ENCODE measurements at places on chromosomes 3 and 15.

DNA sequence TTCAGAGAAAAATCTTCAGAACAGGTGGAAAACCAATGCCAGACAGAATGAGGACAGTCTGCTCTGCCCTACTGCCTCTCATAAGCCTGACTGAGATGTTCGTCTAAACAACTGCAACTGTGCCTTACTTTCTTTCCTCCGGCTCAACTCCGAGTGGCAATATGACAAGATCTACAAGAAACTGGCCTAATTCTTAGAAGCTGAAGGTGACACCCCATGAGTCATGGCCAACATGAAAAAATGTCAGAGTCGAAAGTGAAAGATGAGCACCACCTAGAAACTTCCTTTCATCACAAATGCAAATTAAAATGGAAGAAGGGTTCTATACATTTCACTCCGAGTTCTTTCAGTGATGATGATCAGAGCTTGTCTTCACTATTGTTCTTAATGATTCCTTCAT lies 12.9 kb downstream of the PCYT1A start:
- DNase-seq = no peak

DNA sequence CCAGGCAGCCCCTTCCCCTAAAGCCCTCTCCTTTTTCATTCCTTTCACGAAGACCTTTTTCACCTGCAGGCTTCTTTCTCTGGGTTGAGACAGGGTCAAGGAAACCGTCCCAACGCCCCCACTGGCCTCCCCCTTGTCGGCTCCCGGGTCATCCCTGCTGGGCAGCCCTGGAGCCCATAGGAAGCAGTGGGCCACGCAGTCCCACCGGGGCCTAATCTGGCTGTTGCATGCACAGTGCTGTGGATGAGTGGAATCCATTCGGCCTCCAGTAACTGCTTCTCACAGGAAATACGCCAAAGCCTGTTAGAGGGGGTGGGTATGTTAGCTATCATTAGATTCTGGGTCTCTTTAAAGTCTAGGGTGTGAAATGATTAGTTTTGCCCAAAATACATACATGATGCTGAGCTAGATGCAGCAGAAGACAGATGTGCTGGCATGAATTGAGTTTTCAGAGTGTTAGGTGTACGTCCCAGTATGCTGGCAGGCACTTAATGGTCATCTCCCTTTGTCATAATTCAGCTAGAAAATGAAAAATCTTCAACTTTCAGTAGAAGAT lies 16.6 kb downstream of the LYSMD4 start:
- no peak for DNase-seq

GRCh38 chr15:72936237-72936636 lies 116.0 kb upstream of the NEO1 start:
- DNase-seq = no peak

DNA sequence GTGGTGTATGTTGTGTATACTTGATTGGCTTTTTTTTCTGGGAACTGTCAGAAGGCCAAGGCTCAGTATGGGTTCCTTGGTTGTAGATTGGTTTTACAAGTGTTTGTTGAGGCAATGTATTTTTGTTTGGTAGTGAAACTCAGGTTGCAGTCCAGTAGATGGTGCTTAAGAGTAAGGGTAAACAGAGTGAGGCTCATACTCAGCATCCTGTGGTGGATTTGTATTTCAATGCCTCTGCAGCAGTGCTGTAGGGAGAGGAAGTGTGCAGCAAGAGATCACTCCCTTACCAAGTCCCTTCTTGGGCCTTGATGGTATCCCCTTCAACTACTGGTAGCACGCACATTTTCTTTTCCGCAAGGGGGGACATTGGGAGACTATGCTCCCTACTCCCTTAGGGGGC lies 428.5 kb upstream of the CNTN3 start:
- no peak for DNase-seq

DNA sequence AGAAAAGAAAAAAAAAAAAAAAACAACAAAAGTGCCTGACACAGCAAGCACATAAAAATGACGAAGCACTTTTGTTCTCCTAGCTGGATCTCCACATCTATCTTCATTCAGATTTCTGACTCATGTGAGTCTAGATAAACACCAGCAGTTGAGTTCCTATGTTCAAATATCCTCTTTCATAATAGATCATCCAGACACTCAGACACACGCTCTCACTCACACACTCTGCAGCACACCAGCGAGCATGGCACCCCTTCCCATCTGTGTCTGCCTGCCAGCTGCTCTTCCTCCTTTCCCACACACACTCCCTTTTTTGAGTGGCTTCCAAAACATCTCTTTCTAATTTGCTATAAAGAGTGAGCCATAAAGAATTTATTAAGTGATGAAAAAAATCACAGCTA lies 19.8 kb upstream of the CELF6 start:
- DNase-seq = peak; percentile 94

GRCh38 chr3:122977746-122978466 lies 49.7 kb downstream of the SEMA5B start:
- no peak for DNase-seq

DNA sequence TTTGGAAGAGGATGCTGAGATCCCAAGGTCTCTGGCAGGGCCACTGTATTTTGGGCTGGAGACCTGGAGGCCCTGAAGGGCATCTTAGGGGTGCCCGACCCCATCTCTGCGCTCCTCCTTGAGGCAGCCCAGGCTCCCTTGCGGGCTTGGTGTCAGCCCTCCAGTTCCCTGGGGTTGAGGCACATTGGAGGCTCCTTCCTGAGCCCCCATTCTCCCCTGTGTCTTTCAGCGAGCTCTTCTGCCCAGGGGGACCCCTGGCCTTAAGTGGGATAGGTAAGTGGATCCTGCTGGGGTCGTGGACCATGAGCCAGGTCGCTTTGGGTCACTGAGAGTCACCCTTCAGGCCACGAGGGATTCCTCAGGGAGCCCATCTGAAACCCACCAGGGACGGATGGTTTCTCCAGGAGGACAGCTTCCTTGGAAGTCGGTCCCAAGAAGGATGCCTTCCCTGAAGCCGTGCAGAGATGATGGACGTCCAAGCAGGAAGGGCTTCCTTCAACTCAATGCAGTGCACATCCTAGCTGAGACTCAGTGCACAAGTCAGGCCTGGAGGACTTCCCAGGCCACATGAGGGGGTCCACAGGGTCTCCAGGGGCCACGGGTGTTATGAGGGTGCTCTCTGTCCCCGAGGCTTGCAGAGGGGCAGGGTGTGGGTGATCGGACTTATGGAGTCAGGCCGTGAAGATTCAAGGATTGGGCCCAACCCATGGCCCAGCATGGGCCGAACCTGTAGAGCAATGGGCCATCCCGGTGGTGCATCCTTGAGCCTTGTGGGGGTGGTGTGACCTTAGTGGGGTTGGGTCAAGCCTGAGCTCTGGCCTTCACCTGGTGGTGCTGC lies 224.3 kb downstream of the SNRPN start:
- no peak for DNase-seq

GRCh38 chr3:60160111-60160821 lies 1091.0 kb downstream of the FHIT start:
- no peak for DNase-seq

DNA sequence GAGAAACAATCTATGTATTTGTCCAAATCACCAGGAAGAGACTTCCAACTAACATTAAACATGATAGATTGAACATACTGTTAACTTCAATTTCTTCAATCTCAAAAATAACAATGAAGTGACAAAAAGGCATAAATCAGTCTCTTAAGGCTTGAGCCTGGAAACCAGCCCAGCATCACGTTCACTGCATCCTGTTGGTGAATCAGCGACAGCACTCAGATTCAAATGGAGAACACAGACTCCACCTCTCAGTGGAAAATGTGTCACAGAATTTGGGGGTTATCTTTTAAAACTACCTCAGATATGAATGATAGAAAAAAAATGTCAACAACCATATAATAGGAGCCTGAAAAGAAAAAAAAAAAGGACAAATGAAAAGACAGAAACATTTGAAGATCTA lies 212.0 kb downstream of the MINAR1 start:
- DNase-seq = peak; percentile 31

DNA sequence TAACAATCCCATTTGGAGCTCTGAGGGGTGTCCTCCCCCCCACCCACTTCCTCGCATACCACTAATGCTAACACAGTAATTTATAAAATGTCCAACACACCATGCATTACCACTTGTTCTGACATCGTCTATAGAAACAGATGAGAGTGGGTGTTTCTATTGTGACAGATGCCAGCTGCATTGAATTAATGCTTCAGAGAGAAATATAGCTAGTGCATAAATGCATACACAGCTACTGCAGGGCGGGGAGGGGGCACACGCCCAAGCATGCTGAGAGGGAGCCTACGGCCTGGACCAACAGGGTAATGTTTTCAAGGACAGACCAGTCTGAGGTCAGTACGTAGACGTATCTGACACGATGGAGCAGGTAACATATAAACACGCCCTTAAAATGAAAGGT lies 106.0 kb upstream of the FEZF2 start:
- no peak for DNase-seq

DNA sequence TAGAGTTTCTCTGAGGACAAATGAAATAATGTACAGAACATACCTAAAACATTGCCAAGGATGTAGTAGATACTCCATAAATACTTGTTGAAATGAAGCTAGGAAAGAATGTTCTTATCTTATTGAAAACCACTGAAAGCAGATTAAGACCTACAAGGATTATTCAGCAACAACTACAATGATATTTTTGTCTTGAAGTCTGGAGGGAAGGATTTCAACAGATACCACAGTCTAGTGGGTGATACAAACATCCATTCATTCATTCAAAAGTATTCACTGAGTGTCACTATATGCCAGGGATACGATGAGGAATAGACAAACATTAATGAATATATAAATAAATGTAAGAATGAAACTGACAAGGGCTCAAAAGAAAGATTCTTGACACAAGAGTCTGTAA lies 74.7 kb upstream of the THBS1 start:
- no peak for DNase-seq

GRCh38 chr15:68524753-68525584 lies 53.8 kb upstream of the CORO2B start:
- peak; percentile 88 for DNase-seq

DNA sequence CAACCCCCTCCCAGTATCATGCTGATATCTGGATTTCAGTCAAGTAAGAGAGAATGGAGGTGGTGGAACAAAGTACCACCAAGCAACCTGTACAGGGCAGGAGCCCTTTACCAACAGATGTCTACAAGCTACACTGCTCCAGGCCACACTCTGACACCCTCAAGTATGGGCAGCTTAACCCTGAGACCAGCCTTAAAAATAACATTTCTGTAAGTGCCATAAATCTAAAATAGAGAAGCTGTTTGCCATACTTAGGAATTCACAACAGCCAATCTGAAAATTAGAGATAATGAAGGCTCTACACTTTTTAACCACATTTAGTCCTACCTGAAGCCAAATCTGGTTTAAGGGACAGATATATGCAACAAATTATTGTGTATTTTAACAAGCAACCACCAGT lies 59.7 kb downstream of the C3orf70 start:
- DNase-seq = no peak

DNA sequence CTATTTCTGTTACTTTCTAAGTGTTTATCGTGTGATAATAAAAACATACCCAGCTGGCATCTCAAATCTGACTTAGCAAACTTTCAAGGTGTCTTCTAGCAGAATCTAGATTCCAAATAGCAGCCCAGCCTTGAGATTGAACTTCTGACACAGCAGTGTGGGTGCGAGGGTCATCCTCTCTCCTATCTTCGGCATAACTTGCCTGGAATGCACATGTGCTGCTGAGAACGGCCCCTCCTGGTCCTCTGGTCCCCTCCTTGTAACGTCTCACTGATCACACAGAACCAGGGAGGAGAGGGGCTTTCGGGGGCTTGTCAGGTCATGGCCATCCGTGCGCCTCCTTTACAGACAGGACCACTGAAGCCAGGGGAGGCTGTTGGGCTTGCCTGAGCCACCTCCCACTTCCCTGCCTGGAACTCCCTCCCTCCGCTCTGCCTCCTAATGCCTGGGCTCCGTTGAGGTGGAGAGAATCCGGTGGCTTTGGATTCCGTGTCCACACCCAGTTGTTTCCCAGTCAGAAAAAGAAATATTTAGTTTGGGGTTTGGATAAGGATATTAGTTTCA lies 344.4 kb upstream of the C2CD4B start:
- DNase-seq = no peak
